ENCODE measurements at places on chromosomes 4 and X.
A peak's percentile ranks its signal among the peaks of the same experiment; 100 is the strongest.

DNA sequence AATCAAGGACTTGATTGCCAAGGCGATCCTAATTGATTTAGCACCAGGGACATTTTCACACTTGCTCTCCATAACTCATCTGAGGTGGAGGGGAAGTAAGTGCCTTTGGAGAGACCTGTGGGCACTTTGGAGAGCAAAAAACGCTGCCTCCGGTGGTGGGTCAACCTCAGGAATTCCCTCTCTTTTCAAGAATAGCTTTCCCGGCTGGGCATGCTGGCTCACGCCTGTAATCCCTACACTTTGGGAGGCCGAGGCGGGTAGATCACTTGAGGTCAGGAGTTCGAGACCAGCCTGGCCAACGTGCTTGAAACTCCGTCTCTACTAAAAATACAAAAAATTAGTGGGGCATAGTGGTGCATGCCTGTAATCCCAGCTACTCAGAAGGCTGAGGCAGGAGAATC is 49.2 kb downstream of the PRPS1 start:
- DNase-seq: no peak

DNA sequence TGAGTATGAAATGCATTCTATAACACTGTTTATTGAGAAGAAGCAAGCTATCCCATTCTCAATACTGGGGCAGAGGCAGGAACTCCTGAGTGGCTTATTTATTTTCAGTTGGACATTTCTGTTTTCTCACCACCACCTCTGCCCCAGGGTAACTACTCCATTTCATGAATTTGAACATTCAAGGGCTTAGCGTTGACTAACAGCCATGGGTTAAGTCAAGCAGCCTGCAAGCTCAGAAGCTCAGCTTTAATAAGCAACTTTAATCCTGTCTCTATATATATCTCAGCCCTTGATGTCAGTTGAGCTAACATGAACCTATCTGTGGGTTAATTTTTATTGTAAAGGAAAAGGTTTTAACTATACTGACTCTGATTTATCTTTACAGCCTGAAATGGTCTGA is 93.8 kb downstream of the MBNL3 start:
- DNase-seq: no peak

DNA sequence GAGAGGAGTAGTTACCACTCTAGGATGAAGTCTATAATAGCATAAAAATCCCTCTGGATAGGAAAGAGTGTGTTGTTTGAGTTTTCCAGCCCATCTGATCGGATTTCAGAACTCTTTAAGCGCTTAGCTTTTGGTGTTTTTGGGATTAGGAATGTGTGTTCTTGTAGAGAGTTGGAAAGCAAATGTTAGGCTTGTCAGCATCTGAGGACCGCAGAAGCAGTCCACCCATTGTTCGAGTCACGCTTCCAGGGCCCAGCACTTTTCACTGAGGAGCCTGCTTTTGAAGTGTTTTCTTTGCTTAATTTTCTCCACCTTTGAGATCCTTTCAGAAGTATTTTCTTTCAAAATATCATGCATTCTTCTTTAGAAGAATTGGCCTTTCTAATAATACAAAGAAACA is 306.2 kb downstream of the TENM3 start:
- no peak for DNase-seq

DNA sequence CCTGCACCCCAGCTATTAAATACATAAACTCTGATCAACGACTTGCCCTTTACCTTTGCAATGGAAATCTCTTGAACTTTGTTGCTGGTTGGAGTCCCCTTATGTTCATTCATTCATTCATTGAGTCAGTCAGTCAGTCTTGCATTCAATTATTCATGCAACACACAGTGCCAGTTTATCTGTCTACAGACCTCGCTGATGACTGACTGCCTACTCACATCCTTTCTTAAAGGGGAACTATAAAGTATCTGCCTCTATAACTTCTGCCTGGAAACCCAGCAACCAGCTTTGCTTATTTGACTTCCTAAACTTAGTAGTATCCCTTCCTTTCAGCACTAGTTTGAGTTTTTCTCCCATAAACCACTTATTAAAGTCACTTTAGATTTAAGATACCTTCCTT is 620.8 kb upstream of the ADGRL3 start:
- no peak for DNase-seq

GRCh38 chr4:121484633-121485032 is 103.8 kb upstream of the QRFPR start:
- no peak for DNase-seq

DNA sequence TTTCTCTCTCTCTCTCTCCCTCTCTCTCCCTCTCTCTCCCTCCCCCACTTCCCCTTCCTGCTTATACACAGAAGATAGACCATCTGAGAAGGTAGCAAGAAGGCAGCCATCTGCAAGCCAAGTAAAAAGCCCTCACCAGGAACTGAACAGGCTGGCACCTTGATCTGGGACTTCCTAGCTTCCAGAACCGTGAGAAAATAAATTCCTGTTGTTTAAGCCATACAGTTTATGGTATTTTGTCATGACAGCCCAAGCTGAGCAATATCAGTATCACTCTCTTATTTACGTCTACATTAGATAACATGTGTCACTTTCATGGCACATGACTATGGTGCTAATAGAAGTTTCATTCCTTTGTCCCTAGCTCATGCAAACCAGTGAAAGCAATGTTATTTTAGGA is 581.1 kb downstream of the INPP4B start:
- no peak for DNase-seq

DNA sequence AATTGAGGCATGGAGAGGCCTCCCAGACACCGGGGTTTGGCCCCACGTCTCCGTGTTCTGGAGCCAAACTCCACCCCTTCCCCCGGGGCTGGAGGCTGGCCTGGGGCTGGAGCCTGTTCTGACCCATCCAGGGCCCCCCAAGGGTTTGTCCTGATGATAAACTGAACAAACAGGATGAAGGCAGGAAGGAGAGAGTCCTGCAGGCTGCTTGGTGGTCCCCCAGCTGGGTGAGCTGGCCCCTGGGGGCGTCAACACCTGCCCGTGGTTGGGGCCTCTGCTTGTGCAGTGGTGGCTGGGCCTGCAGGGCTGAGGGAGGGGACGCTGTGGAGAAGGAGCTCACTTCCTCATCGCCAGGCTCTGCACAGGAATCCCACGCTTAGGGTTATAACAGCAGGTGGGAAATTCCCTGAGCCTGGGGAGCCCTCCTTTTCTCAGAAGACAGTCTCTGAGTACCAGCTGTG is 2.3 kb downstream of the SH3TC1 start:
- peak; percentile 52 for DNase-seq

GRCh38 chrX:153371256-153371655 is 29.9 kb downstream of the PNMA6E start:
- no peak for DNase-seq

GRCh38 chrX:72421797-72422196 is 116.1 kb upstream of the CITED1 start:
- DNase-seq: no peak

DNA sequence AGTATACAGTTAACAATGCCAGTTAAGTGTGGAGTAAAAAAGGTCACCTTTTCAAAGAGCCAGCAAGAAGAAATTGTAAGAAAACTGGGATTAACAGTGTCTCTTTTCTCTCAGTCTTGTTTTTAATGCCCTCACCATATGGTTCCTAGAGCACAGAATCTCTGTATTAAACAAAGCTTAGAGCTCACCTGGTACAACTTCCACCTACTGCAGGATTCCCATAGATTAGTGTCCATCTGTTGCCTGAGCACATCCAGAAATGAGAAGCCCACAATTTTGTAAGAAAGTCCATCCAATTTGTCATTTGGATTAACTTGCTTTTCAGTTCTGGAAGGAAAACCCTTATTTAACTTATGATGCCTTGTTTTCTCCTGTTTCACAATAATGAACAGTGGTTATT is 1037.1 kb downstream of the STPG2 start:
- no peak for DNase-seq

DNA sequence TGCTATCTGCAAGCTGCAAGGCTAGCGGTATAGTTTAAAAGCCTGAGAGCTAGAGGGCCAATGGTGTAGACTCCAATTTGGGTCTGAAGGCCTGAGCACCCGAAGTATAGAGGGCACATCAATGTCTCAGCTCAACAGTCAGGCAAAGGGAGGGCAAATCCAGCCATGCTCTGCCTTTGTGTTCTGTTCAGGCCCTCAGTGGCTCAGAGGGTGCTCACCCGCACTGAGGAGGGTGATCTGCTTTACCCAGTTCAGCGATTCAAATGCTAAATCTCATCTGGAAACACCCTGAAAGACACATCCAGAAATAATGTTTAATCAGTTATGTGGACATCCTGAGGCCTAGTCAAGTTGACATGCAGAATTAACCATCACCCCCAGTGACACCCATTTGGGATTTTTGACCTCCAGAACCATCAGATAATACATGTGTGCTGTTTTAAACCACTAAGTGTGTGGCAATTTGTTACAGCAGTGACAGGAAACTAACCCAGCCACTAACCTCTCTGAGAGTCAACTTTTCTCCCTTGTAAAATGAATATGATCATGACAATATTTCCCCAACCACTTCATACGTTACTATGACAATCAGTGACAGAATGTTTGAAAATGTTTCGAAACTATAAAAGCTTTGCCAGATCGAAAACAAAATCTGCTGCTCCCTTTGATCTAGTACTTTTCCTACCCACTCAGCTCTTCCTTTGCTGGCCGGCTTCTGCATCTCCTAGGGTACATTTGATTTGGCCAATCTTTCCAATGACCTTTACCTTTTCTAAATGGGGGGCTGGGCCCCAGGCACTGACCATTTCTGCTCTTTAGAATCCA is 8.4 kb upstream of the TBL1X start:
- peak; percentile 21 for DNase-seq

DNA sequence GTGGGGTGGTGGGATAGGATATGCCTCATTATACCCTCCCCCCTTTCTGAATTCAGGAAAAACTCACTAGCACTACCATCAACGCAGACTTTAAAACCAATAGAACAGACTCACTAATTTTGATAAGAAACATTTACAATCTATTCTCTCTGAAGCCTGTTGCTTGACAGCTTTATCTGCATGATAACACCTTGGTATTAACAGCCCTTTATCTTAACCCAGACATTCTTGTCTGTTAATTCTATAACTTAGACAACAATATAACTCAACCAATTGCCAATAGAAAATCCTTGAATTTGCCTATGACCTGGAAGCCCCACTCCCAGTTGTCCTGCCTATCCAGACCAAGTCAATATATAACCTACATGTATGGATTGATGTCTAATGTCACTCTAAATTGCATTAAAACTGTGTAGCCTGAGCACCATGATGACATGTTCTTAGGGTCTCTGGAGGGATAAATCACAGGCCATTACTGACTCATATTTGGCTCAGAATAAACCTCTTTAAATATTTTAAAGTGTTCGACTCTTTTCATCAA is 1.5 kb upstream of the UGT2A3 start:
- DNase-seq: no peak

- no peak for DNase-seq
These were observed 22.6 kb downstream of the MND1 start for GRCh38 chr4:153367092-153367491.

GRCh38 chr4:71456841-71457240 is 118.0 kb downstream of the SLC4A4 start:
- DNase-seq: no peak

GRCh38 chrX:37686996-37687395 is 1.4 kb downstream of the XK start:
- DNase-seq: no peak

GRCh38 chr4:61294936-61295335 is 94.8 kb downstream of the ADGRL3 start:
- DNase-seq: no peak

DNA sequence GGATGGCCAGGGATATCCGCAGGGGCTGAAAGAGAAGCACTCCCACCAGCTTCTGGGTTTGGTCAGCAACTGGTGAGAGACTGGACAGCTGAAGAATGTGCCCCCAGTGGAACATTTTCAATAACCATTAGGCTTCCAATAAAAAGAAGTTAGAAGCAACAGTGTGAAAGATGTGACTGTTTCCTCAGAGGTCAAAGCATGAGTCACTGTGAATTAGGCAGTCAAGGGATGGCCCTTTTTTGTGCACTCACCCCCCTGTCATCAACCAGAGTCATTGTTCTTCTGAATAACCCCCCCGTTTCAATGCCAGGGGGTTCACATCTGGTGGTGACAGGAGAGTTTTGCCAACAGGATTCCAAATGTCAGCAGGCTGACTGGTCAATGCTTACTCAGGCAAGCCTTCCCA is 74.6 kb upstream of the SH3RF1 start:
- DNase-seq: no peak

- DNase-seq: no peak
These were observed 227.7 kb downstream of the USP46 start for GRCh38 chr4:52431410-52431809.

GRCh38 chrX:123108513-123109427 is 75.3 kb upstream of the GRIA3 start:
- no peak for DNase-seq

DNA sequence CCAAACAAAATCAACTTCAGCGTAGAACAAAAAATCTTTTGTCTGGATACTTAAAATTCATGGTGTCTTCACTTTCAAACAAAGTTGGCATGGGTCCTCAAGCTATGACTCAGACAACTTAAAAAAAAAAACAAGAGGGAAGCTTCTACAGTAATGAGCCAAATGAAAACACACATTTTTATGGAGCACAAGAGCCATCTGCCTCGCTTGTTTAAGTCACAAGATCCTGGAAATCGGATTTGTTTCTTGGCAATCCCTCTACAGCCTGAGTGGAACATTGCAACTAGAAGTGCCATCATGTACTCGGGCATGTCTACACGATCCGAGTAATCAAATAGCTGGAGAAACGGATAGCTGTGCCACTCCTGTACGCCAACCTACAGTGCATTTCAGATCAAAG is 22.6 kb downstream of the LAMP2 start:
- DNase-seq: no peak

DNA sequence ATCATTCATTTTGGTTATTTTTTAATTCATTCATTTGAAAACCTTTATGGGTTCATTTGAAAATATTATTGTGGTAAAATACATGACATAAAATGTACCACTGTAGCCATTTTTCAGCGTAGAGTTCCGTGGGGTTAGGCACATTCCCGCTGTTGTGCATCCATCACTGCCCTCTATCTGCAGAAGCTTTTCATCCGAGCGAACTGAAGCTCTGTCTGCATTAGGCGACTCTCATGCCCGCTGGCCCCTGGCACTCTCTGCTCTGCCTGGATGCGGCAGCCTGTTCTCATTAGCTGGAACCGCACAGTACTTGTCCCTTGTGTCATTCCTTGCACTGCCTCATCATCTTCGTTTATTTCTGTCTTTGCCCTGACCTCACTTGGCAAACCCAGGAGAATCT is 17.5 kb downstream of the CFAP99 start:
- no peak for DNase-seq

GRCh38 chrX:39718981-39719380 is 378.8 kb downstream of the BCOR start:
- DNase-seq: no peak

GRCh38 chr4:175813821-175814220 is 1.8 kb upstream of the GPM6A start:
- DNase-seq: no peak

DNA sequence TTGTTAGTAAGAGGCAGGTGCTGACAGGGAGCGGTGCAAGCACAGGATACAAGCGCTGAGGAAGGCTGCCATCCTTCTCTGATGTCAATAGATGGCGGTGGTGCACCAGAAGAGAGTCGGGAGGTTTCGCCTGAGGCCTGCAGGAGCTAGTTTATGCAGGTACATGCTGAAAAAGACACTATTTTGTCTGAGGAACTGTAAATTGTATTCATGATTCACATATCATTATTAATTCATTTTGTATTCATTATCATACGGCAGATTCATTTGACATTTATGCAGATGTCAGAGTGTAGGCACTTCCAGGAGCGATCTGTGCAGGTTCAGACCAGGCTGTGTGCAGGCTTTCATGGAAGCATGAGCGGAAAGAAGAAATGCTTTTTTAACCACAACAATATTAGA is 824.0 kb downstream of the STIM2 start:
- DNase-seq: no peak

Data from CD4-positive, alpha-beta T cell treated with Interleukin-17A for 4 hours (primary cell).